Endothelial cell (in vitro differentiated cells): ENCODE measurements at places on chromosomes 4 and X.

DNA sequence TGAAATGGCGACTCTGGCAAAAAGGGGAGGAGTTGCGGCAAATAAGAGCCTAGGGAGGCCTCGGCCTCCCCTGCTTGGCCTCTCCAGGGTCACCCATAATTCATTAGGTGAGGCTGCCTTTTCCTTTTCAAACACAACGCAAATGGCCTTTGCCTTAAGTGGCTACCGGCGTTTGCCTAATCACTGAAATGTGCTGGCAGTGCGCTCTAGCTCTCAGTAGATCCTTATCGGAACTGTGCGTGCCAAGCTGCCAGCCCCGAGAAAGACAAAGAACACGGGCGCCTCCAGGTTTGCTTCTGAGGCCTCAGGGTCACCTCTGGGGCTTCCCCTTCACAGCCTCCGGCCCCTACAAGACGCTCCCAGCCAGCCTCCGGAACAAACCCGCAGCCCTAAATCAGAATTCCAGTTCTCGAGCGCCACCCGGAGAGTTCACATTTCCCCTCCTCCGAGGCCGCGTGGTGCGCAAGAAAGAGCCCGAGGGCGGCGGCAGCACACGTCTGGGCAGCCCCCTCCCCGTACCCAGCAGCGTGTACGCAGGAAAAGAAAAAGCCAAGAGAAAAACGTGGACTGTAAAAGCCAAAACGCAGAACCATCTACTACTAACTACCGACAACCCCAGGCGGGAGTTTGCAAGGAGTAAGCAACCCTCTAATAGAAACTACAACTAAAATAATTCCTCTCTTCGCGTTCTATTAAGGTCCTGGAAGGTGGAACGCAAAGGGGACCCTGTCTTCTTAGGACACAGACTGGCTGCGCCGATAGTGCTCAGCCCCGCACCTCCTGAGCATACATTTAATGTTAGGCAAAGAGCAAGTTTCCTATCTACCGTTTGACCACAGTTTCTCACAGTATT is 76.5 kb upstream of the BCOR start:
- peak overlapping the region; percentile 92 for H3K27ac ChIP-seq
- peaks cover 22% of the 10 kb centered on the region for H3K27me3 ChIP-seq
- H3K36me3 ChIP-seq: no peaks in the 10 kb centered on the region
- DNase-seq: peak; percentile 22

GRCh38 chr4:73257651-73258435 is 755 bp downstream of the ANKRD17 start:
- H3K36me3 ChIP-seq: peaks cover 6% of the 10 kb centered on the region
- peaks cover 14% of the 10 kb centered on the region for H3K27me3 ChIP-seq
- peak overlapping the region; percentile 99 for H3K4me3 ChIP-seq
- peaks cover 27% of the 10 kb centered on the region for H3K4me1 ChIP-seq
- peak overlapping the region; percentile 98 for H3K27ac ChIP-seq

- H3K27ac ChIP-seq: no peak overlapping the region
- H3K27me3 ChIP-seq: peaks cover 3% of the 10 kb centered on the region
- peaks cover 5% of the 10 kb centered on the region for H3K4me1 ChIP-seq
Measured at GRCh38 chrX:71184803-71185495, 38.1 kb upstream of the GJB1 start.

DNA sequence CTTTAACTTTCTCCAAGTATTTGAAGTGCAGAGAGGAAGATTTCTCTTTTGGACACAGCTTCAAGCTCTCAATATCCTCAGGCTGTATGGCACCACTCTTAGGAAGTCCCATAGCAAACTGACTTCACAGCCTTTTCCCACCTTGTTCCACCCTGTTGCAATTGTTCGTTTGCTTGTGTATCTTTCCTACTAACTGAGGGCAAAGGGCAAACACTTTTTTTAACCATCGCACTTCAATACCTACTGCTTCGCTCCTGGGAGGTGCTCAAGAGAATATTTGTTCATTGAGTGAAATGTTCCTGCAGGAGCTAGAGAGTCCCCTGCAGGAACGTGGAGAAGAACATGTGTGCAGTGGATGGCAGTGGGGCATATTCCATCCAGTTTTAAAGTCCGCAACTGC is 638.6 kb downstream of the BCOR start:
- H3K27me3 ChIP-seq: peaks cover 2% of the 10 kb centered on the region
- H3K4me1 ChIP-seq: no peaks in the 10 kb centered on the region
- H3K36me3 ChIP-seq: no peaks in the 10 kb centered on the region
- no peak overlapping the region for H3K4me3 ChIP-seq
- H3K27ac ChIP-seq: no peak overlapping the region

DNA sequence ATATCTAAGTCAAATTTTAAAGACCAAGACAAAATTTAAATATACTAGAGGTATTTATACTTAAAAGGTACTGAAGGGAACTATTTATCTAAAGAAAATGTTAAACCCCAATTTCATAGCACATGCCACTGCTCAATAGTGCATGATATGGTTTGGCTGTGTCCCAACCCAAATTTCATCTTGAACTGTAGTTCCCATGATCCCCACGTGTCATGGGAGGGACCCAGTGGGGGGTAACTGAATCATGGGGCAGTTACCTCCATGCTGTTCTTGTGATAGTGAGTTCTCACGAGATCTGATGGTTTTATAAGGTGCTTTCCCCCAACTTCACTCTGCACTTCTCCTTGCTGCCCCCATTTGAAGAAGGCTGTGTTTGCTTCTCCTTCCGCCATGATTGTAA is 32.3 kb downstream of the MAML3 start:
- H3K4me3 ChIP-seq: no peak overlapping the region
- peaks cover 32% of the 10 kb centered on the region for H3K4me1 ChIP-seq
- DNase-seq: no peak
- H3K36me3 ChIP-seq: no peaks in the 10 kb centered on the region

DNA sequence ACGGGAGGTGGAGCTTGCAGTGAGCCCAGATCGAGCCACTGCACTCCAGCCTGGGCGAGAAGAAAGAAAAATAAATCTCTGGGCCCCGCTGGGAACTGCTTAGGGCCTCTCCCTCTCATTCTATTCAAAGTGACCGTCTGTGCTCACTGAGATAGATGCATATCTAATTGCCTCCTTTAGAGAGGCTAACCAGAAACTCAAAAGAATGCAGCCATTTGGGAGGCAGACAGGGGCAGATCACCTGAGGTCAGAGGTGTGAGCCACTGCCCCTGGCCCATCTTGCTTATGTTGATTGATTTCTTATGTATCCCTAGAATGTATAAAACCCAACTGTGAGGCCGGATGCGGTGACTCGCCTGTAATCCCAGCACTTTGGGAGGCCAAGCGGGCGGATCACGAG is 6.2 kb upstream of the CSF2RA start:
- H3K27me3 ChIP-seq: peaks cover 18% of the 10 kb centered on the region
- H3K4me1 ChIP-seq: peaks cover 4% of the 10 kb centered on the region
- peaks cover 12% of the 10 kb centered on the region for H3K36me3 ChIP-seq
- DNase-seq: no peak
- no peak overlapping the region for H3K4me3 ChIP-seq
- no peak overlapping the region for H3K27ac ChIP-seq

- no peaks in the 10 kb centered on the region for H3K36me3 ChIP-seq
- no peaks in the 10 kb centered on the region for H3K4me1 ChIP-seq
- no peak overlapping the region for H3K4me3 ChIP-seq
Measured at GRCh38 chrX:149286940-149287349, 218.2 kb downstream of the IDS start.

DNA sequence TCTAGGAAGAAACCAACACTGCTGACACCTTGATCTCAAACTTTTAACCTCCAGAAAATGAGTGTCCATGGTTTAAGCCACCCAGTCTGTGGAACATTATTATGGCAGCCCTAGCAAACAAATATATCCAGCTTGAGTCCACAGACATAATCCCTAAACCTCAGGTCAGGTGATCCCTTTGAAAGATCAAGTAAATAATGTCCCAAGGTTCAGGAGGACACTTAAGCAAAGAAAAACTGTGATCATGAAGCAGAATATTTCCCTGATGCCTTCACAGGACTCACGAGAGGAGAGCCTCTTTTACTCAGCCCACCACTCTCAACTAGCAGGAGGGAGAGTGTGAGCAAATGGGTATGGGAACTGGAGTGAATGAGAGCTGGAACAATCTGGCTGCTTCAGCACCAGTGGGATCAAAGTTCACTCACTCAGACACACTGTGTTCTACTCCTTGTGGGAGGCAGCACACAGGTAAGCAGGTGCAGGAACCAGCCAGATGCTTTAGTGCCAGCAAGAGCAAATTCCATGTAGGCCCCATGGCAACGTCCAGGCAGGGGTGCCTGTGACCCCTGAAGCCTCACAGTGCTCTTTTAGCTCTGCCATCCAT is 608.4 kb downstream of the RAB28 start:
- H3K4me3 ChIP-seq: no peak overlapping the region
- H3K36me3 ChIP-seq: no peaks in the 10 kb centered on the region
- H3K27ac ChIP-seq: no peak overlapping the region
- no peaks in the 10 kb centered on the region for H3K27me3 ChIP-seq
- H3K4me1 ChIP-seq: no peaks in the 10 kb centered on the region
- DNase-seq: no peak

- no peak for DNase-seq
- H3K36me3 ChIP-seq: no peaks in the 10 kb centered on the region
- no peaks in the 10 kb centered on the region for H3K27me3 ChIP-seq
- no peak overlapping the region for H3K27ac ChIP-seq
- H3K4me1 ChIP-seq: peaks cover 13% of the 10 kb centered on the region
Measured at GRCh38 chr4:10593130-10593529, 91.4 kb downstream of the CLNK start.

DNA sequence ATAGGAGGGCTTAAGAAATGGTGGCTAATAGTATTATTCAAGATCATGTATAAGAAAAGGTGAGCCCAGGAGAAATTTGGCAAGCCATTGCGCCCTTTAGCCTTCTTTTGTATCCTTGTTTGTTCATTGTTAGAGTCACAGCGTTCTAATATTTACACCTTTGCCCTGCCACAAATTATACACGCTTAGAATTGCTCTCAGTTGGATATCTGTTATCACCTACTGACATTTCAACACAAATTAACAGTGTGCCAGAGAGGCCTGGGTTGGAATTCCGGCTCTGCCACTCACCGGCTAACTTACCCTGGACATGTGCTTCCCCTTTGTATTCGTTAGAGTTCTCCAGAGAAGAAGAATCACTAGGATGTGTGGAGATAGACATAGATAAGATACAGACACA is 148.7 kb upstream of the KIT start:
- no peak for DNase-seq
- H3K4me1 ChIP-seq: no peaks in the 10 kb centered on the region
- no peak overlapping the region for H3K27ac ChIP-seq
- H3K36me3 ChIP-seq: no peaks in the 10 kb centered on the region
- H3K27me3 ChIP-seq: peaks cover 2% of the 10 kb centered on the region

GRCh38 chr4:155541716-155542115 is 124.9 kb upstream of the GUCY1A1 start:
- no peaks in the 10 kb centered on the region for H3K36me3 ChIP-seq
- no peaks in the 10 kb centered on the region for H3K4me1 ChIP-seq
- DNase-seq: no peak
- peaks cover 2% of the 10 kb centered on the region for H3K27me3 ChIP-seq
- H3K27ac ChIP-seq: no peak overlapping the region

- H3K27me3 ChIP-seq: no peaks in the 10 kb centered on the region
- no peak for DNase-seq
- H3K4me3 ChIP-seq: no peak overlapping the region
- no peak overlapping the region for H3K27ac ChIP-seq
Measured at GRCh38 chr4:42547805-42548204, 109.1 kb downstream of the ATP8A1 start.

GRCh38 chr4:154822775-154823174 is 41.7 kb downstream of the RBM46 start:
- H3K27me3 ChIP-seq: peaks cover 2% of the 10 kb centered on the region
- DNase-seq: no peak
- H3K27ac ChIP-seq: no peak overlapping the region
- H3K4me1 ChIP-seq: no peaks in the 10 kb centered on the region
- H3K4me3 ChIP-seq: no peak overlapping the region
